Umbilical cord (tissue), 2 donors: ENCODE measurements at places on chromosomes 7 and 10.

GRCh38 chr10:35056686-35057085 lies 33.5 kb downstream of the CUL2 start:
- DNase-seq: no peak

DNA sequence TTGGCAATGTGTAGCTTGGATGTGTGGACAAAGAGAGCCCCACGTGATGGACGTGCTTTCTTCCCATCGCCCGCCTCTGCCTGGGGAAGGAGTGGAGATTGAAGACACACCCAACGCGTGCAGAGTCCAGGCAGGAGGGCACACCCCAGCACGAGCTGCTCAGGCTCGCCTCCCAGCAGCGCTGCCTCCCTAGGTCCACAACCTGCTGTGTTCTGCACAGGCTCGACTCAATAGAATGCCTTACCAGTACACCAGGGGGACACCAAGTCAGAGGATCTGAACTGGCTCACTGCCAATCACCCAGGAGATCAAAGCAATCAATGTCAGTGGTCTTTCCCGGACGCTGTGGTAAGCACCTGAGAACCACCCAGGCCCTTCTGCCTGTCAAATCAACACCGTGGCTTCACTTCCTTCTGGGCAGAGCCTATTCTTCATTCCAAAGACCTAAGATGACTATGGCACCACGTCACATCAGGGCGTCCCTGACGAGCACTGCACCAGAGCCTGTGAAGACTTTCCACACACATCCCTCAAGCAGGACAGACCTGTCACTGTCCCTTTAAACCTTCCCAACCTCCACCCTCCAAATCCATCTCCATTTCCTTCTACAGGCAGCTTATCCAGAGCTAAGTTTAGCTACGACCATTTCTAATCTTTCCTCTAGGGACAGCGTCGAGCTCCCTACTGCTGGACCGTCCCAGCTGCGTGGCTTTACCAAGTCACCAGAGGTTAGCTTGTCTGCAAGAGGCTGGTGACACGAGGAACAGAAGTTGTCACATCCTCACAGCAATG lies 72.3 kb downstream of the AMZ1 start:
- DNase-seq: peak; percentile 55

- DNase-seq: no peak
These were observed 2.4 kb downstream of the CHST12 start for GRCh38 chr7:2405601-2406345.

GRCh38 chr10:103265717-103266329 lies 11.1 kb upstream of the INA start:
- peak; percentile 88 for DNase-seq

GRCh38 chr7:129258649-129259389 lies 34.0 kb downstream of the AHCYL2 start:
- DNase-seq: no peak

GRCh38 chr7:36999626-37000485 lies 275.6 kb upstream of the AOAH start:
- no peak for DNase-seq

DNA sequence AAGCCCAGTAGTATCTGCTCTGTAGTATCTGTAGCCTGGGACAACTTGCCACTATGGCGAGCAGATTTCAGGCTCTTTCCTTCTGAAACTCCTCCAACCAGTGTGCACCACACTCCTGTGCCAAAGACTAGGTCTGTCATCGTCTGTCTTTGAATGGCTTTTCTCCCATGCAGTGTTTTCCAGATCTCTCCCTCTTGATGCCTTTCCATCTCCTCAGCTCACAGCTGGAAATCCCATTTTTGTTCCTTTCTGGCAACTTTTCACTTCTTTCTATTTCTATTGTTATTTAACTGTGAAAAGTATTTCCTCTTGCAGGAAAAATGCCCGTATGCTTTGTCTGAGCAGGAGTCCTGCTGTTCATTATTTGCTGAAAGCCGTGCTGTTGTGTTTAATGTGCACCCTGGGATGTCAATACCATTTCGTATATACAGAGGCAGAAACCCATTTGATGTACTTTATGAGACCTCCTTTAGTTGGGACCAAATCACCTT lies 373.7 kb downstream of the PHTF2 start:
- DNase-seq: no peak

- DNase-seq: peak; percentile 80
These were observed 11.6 kb upstream of the FFAR4 start for GRCh38 chr10:93554760-93555432.

DNA sequence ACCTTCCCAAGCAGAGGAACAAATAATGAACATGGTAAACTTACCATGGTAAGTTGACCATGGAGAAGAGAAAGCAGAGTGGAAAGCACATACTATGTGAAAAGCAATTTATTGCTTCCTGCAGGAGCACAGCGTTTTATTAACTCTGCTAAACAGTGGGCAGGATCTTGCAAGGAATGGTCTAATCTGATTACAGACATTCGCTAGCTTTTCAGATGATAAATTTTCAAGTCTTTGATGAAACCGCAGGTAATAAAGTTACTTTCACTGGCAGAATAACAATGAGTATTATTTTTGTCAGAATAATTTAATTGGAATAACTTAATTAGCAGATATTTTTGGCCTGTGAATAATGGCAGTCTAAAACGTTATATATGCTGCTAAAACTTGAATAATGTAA lies 89.6 kb upstream of the HGF start:
- DNase-seq: no peak

DNA sequence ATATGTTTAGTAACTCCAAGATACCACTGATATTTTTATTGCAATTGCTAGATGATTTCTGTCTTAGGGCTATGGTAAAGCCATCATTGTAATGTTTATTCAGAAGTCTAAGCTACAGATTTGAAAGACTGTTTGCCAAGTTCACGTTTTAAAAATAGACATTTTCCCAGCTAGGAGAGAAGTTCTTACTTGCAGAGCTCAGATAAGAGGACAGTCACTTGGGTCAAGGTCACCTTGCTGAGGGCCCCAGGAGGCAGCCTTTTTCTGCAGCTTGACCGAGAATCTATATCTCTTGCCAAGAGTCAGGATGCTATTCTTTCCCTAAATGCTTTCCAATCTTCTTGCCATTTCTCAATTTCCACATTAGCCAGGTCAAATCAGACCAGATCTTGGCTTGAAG lies 1011.2 kb downstream of the KCNMA1 start:
- no peak for DNase-seq

GRCh38 chr7:134854816-134855215 lies 75.4 kb downstream of the CALD1 start:
- DNase-seq: no peak

GRCh38 chr7:104275900-104276299 lies 52.5 kb upstream of the LHFPL3 start:
- no peak for DNase-seq

DNA sequence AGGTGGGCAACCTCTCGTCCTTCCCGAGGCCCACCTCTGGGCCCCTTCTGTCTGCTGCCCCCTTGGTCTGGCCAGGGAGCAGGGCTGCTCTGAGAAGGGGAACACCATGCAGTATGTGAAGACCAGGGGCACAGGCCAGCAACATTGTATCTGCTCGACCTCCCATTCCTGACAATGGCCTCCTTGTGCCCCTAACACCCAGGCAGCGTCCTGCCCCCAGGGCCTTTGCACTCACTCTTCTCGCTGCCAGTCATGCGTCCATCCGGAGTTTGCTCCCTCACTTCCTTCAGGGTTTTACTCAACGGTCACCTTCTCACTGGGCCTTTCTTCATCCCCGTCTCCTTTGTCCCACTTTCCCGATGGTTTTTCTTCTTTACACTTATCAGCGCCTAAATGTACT lies 232.9 kb upstream of the GRB10 start:
- DNase-seq: no peak

DNA sequence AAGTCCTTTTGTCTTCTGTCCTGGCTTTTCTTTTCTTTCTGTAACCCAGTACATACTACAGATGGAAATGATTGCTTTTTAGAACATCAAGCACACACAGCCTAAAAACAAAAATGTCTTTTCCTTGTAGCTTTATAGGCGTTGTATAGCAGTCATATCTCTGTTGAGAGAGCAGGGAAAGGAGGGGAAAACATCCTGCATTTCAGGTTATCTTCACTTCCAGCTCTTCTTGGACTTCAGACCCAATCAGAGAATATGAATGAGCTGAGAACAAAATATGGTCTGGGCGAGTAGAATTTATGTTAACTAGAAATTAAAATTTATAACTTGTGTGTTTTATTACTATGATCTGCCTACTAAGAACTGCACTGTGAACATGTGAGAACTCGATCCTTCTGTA lies 14.7 kb downstream of the TMEM60 start:
- DNase-seq: no peak

DNA sequence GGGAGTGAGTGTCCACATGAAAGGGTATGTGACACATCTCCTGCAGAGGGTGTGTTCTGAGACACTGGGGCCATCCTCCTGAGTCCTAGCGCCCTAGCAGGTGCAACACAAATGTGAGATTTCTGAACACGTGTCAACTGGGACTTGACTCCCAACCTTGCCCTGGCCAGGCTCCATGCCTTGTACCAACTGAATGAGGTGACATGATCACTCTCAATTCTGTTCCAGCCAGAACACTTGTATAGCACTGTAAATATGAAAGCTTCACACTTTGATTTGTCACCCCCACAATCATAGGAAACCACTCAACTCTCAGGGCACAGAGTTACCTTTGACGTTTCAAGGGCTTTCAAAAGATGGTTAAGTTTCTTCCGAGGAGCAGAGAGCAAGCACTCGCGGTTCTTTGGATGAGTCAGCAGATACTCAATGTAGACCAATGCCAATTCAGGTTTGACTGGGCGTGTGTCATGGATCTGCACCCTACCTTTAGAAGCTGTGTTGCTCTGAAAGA lies 48.6 kb downstream of the NCAPG2 start:
- DNase-seq: no peak

GRCh38 chr10:127578961-127579305 lies 29.8 kb downstream of the NPS start:
- DNase-seq: no peak

GRCh38 chr10:118832241-118832651 lies 77.5 kb upstream of the CACUL1 start:
- peak; percentile 53 for DNase-seq

GRCh38 chr10:110698340-110698739 lies 54.2 kb downstream of the RBM20 start:
- DNase-seq: no peak

DNA sequence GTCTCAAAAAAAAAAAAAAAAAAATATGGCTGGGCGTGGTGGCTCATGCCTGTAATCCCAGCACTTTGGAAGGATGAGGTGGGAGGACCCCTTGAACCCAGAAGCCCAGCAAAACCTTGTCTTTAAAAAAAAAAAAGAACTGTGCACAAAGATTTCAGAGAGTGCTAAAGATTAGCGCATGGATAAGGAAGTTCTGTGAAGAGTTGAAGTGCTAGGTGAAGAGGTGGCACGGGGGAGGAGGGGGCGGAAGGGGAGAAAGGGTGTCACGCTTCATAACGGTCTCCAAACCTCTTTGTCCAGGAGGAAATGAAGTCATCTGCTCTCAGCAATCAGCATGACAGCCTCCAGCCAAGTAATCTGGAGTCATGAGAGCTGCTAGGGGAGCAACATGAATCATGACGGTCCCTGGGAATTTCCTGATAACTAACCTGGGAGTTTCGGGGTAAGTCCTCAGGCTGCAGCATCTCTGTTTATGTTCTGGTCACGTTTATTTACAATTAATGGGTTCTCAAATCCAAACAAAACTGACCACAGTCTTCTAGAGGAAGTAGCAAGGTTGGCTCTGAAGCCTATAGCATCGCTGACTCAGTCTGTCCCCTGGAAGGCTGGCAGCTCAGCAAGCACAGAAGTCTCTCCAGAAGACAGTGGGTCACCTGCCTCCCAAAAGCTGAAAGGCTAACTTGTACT lies 1.9 kb upstream of the PLAU start:
- peak; percentile 50 for DNase-seq
